ENCODE measurements at places on chromosomes 1 and 21.

- DNase-seq, result no peak
Measured at GRCh38 chr1:187876775-187877174, 1048.0 kb downstream of the PLA2G4A start.

GRCh38 chr1:23701996-23702395, 10.4 kb downstream of the RPL11 start:
- DNase-seq, result no peak

- no peak for DNase-seq
Measured at GRCh38 chr1:156194300-156194652, 372 bp downstream of the SLC25A44 start.

GRCh38 chr1:169610858-169611257, 19.1 kb downstream of the SELP start:
- no peak for DNase-seq

DNA sequence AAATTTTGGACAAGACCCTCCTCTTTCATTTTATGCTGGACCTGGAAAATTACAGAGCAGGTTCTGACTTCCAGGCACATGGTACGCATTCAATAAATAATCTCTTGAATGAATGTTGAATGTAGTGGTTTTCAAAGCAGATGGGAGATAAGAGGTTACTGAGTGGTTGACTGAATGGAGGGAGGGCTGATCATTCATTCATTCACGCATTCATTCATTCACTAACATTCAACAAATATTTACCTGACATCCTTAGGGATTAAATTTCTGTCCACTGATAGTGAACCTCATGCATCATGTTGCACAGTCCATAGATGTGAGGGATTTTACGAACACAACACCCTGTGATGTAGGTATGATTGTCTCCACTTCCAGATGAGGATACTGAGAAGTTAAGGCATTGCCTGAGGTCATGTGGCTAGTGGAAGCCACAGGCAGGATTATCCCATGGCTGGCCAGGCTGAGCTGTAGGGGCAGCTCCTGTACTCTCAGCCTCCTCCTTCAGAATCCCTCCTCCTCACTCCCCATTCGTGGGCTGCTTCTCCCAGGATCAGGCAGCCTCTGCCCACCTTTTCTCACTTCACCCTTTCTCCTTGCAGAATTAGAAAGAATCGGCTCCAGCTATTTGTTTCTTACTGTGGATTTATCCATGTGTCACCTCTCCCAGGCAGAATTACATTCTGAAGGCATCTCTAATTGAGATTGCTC, 48.4 kb upstream of the ATP5PO start:
- no peak for DNase-seq

DNA sequence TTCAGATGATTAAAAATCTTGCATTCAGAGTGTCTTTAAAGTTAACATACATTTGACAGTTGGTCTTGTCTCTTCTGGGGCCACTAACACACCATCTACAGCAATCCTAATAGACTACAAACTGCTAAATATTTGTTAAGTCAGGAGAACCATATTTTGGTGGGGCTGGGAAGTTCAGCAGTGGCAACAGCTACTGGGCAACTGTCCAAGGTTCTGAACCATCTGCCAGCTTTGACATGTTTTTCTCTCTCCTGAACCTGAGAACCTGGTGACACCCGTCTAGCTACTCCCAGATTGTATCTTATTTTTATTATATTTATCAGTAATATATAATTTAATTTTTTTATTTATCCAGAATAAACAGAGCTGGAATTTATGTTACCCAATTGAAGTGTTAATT, 199.0 kb upstream of the DPYD start:
- no peak for DNase-seq

- DNase-seq, result no peak
Measured at GRCh38 chr1:167764458-167765330, 42.9 kb downstream of the MPZL1 start.

GRCh38 chr1:43509740-43510375, 20.8 kb upstream of the PTPRF start:
- DNase-seq, result no peak

DNA sequence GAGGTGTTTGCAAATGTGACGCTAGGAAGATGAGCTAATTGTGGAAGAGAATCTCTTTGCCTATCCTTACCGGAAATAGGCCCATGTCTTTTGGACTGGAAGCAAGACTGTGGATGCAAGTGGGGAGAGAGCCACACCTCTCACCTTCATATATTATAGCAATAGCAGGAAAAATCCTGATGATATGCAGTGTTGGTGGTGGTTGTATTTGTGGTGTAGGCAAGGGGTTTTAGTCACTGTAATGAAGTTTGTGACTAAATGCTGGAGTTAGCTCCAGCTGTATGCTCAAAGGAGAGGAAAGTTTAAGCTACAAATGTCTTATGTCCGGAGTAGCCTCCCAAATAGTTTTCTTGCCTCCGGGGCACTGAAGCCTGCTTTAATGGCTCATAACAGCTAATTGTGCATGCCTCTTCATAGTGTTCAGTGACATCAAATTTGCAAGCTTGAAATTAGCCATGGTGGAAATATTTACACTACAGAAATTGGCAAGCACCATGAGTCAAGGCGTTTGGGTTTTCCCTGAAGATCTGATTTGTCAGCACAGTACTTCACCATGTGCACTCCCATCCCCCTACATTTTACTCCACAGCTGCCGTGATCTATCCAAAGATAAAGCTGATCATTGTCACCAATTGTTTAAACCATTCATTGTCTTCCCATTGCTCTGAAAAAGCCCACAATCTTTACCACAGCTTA, 102.6 kb upstream of the ZNF644 start:
- DNase-seq, result no peak

GRCh38 chr1:160004001-160004400, 27.8 kb downstream of the PIGM start:
- DNase-seq, result no peak

All from uterus (tissue), 4 donors.